Substantia nigra (tissue), 51 donors: ENCODE measurements at places on chromosomes 1 and 21.

DNA sequence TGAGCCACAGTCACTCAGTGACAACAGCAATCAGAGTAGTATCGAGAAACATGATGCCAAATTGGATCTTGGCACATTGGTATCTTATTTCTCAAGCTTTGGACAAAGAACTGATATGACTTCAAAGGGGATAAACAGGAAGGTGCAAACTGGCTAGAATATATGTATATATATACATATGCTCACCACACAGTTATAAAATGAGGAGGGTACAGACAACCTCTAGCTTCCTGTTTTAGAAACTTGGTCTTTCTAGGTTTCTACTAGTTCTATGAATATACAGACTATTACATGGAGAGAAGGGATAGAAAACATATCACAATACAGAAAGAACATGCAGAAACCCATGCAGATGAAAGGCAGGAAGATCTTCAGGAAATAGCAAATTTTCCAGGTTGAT, 292.1 kb upstream of the SNX7 start:
- DNase-seq: no peak

DNA sequence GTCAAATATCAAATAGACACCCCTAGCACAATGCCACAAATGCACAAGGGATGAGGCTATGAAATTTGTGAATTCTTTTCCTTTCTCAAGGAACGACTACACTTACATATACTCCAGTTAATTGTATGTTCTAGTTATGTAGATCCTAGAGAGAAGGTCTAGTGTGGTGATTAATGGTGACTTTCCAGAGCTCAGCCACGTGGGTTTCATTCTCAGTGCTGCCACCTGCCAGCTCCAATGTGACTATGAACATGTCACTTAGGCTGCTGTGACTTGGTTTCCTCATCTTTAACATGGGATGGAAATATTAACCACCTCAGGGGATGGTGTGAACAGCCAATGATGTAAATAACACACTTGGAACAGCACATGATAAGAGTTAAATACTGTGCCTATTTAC, 138.3 kb downstream of the APP start:
- no peak for DNase-seq

GRCh38 chr1:99266726-99267125, 2.4 kb downstream of the PLPPR4 start:
- no peak for DNase-seq

GRCh38 chr21:38269576-38269936, 12.8 kb downstream of the KCNJ15 start:
- DNase-seq: no peak

GRCh38 chr21:35138665-35139381, 89.7 kb upstream of the RUNX1 start:
- DNase-seq: no peak

- DNase-seq: no peak
Measured at GRCh38 chr1:92123868-92124267, 43.7 kb downstream of the BTBD8 start.

DNA sequence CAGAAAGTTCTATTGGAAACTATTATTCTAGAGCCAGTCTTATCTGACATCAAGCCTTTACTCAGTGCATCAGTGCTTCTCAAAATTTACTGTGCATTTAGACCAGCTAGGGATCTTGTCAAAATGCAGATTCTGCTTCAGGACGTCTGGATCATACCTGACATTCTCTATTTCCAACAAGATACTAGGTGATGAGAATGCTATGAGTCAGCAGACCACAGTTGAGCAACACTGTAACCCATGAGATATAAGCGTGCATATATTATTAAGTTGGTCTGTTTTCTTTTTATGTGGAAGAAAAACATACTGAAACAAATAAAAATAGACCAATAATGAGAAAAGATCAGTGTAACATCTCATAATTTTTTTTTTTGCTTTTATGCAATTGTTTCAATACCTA, 40.4 kb upstream of the KCNH1 start:
- no peak for DNase-seq

GRCh38 chr1:155003227-155003765, 694 bp downstream of the ZBTB7B start:
- no peak for DNase-seq

DNA sequence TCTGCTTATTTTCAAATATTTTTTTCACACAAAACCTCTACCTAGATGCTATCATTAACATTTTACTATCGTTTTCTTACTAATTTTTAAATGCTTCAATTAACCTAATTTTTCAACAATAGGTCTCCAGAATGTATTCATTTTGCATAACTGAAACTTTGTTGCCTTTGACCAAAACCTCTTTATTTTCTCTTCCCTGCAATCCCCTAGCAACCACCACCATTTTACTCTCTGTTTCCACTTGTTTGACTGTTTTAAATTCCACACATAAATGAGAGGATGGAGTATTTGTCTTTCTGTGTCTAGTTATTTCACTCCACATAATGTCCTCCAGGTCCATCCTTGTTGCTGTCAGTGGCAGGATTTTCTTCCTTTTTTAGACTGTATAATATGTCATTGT, 9.5 kb upstream of the F13B start:
- DNase-seq: no peak

DNA sequence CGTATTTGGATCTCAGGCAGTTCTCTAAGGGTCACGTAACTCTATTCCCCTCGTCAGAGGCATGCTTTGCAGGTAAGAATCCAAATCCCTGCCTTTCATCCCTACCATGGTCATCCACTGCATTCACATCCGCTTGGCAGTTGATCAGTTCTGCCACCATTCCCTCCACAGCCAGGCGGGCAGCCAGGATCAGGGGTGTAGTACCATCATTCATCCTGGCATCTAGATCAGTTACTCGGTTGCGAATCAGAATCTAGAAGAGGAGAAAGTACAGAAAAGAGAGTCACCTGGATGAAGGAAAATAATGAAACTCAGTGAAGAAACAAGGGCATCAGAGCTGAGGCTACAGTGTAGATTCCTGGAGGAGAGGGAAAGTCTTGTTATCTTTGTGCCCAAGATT, 22.0 kb upstream of the ADAM30 start:
- no peak for DNase-seq

GRCh38 chr1:221945669-221946068, 203.8 kb upstream of the DUSP10 start:
- no peak for DNase-seq

GRCh38 chr1:172178886-172179285, 241.6 kb upstream of the C1orf105 start:
- DNase-seq: no peak

- no peak for DNase-seq
Measured at GRCh38 chr1:20830378-20830777, 43.3 kb upstream of the HP1BP3 start.

- DNase-seq: no peak
Measured at GRCh38 chr1:203447151-203447550, 28.5 kb upstream of the PRELP start.

- no peak for DNase-seq
Measured at GRCh38 chr1:70893381-70893780, 154.2 kb downstream of the PTGER3 start.
